ENCODE measurements at places on chromosomes 13 and 19.
A peak's percentile ranks its signal among the peaks of the same experiment; 100 is the strongest.

- no peak for DNase-seq
These were observed 1567.8 kb upstream of the SLC10A2 start for GRCh38 chr13:104634016-104634415.

- peak; percentile 99 for DNase-seq
These were observed 15.2 kb upstream of the MYO1F start for GRCh38 chr19:8592231-8593009.

GRCh38 chr13:30049692-30050091 lies 199.3 kb upstream of the UBL3 start:
- no peak for DNase-seq

DNA sequence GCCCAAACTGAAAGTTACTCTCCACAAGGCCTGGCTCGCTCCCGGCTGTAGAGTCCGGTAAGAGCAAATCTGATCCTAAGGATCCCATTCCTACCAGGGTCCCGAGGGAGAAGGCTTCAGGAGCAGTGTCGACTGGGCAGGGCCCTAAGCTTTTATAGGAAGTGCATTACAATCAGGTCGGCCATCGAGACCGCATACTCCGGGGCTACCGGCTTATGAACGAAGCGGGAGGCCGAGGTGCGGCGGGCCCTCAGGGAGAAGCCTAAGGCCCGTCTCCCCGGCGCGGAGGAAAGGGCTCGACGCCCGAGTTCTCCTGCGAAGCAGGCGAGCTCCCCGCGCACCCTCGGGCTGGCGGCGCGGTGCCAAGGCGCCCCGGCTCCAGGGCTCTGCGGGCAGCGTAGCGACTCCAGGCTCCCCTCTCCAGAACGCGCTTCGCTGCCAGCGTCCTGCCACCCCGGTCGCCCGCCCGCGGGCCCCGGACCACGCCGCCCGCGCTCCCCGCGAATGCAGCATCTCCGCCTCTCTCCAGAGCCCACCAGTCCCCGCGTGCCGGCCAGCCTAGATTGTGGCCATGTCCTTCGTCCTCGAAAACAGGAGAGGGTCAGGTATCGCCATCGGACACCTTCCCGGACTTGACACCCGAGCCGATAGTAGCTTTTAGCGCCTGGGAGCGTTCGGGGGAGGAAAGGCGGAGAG lies 1.4 kb downstream of the EFNB2 start:
- DNase-seq: peak; percentile 65

GRCh38 chr13:41259875-41260501 lies 3.4 kb downstream of the MTRF1 start:
- DNase-seq: no peak

DNA sequence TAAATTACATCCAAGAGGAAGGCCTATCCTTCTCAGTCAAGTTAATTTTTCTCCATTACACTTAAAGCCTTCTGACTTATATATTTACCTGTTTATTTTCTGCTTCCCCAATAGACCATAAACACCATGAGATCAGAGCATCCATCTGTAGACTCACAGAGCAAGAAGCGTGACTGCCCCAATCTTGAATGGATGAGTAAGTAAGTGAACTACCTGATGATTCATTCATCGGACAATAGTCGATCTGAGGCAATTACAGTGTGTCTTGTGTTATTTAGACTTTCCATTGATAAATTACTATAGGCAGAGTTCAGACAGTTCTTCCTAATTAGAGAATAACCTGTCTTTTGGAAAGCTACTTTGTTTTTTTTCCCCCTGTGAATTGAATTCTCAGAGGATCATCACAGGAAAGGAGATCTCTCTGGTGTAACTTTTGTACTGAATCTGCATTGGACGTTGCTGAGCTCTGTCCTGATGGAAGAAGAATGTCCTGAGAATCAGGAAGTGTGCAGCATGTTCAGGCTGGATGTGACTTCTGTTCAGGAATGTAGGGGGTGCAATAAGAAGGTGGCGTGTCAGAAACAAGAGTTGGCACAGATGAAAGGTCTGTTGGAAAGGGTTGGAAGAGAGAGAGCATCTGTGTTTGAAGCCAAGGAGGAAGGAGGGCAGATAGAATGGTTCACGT lies 367.0 kb downstream of the NALCN start:
- no peak for DNase-seq
